ENCODE measurements at places on chromosomes 6 and 20. TPM values are rescaled to one million over a fixed set of nuclear protein-coding genes. Genes with fewer than 3 reads are reported as not detected.

CST4 gene
- total RNA-seq = not detected

SLC44A4 gene
- 0.74 TPM for total RNA-seq

OGFR gene
- total RNA-seq = 73.6 TPM

PAQR8 gene
- 5.9 TPM for total RNA-seq

CD24 gene
- 7.3 TPM for total RNA-seq

KATNA1 gene
- 20.6 TPM for total RNA-seq

SLC22A7 gene
- total RNA-seq = not detected

CST5 gene
- not detected for total RNA-seq

DNA sequence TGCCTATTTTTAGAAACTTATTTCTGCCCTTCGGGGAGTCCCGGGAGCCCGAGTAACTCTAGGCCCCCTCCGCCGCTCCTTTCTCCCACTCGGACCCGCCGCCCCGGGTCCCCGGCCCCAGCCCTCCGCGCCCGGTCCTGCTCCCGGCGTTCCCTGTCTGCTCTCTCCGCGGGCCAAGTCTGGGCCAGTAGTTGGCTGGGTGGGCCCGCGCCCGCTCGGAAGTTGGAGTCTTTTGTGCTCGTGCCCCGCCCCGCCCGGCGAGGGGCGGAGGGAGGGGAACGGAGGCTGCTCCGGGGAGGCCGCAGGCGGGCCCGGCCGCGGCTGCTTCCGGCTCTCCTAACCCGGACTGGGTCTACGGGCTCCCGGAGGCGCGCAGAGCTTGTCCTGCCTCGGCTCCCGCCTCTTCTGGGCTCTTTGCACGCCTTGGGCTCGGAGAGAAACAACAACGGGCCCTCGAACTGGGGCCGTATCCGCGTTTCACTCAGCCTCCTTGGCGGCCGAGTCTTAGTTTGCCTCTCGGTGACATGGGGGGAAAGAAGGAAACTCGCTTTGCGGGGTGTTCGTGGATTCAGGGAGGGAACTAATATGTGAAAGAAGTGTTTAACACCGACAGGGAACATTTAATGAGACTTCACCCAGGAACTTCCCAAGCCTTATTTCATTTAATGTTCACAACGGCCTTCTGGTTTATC, 657 bp downstream of the RALY start:
- no peaks in the 10 kb centered on the region for H3K27me3 ChIP-seq
- H3K4me1 ChIP-seq = peaks cover 11% of the 10 kb centered on the region
- peak overlapping the region; percentile 92 for H3K27ac ChIP-seq
- peak; percentile 24 for DNase-seq
- no peaks in the 10 kb centered on the region for H3K36me3 ChIP-seq
- peak overlapping the region; percentile 91 for H3K4me3 ChIP-seq

DNA sequence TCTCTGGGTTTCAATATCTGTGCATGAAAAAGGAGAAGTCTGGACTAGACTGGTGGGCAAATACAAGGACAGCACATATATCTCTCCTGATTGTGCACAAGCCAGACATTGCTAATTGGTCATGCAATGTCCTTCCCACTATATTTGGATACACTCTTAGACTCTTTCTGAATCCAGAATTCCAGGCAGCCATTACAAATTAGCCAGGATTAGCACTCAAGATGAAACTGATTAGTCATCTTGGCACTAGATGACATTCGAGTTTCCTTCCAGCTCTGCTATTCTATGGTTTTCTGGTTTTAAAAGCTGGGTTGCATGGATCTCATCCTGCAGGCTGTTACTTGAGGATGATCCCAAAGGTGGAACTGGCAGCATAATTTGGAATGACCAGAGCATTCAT, 73.2 kb downstream of the SCP2D1 start:
- no peaks in the 10 kb centered on the region for H3K4me1 ChIP-seq
- no peak overlapping the region for H3K4me3 ChIP-seq
- no peaks in the 10 kb centered on the region for H3K36me3 ChIP-seq
- no peak overlapping the region for H3K27ac ChIP-seq
- DNase-seq = no peak
- H3K27me3 ChIP-seq = peaks cover 8% of the 10 kb centered on the region

DNA sequence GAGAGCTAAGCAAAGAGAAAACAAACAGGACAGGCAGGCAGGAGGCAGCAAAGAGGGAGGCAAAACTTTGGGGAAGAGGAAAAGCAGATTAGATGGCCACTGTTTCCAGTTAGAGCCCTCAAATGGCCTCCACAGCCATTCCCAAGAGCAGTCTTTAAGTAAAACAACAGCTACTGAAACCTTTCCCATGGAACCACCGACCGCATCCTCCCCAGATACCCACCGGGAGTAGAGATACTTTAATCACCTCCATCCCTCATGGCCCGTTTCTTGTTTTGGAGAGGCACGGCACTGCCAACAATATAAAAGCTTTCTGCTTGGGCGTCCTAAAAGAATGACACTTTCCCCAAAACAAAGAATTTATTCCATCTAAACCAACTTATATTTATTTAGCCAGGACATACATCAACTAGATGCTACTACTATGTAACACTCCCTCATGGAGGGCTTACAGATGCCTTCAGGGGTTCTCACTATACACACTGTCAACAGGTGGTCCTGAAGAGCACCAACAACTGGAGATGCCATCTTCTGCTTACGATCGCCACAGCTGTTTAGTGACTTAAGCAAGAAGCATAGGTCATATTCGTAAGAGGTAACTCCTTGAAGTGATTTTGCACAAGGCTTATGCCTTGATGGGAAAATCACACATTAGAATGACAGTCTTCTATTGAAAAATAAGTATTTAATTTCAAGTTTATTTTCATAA, 43.4 kb downstream of the CNKSR3 start:
- H3K27ac ChIP-seq = no peak overlapping the region
- no peak for DNase-seq
- H3K4me1 ChIP-seq = peaks cover 3% of the 10 kb centered on the region
- no peaks in the 10 kb centered on the region for H3K36me3 ChIP-seq

DNA sequence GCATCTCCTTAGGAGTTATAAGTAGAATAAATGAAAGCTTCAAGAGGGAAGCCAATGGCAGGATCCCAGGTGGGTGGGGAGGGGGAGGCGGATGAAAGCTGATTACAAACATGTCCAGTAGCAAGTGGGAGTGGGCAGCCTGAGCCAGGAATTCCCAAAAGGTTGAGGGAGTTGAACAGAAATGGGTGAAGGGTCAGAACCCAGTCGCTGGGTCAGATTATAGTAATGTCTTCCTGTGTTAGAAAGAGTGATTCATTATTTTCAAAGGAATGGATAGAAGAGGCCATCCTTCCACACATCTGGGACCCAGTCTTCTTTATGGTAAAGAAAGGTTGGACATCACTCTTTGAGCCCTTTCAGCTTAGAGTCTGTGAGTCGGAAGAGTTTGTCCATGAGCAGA, 41.0 kb upstream of the FAM50B start:
- H3K27me3 ChIP-seq = no peaks in the 10 kb centered on the region
- H3K4me3 ChIP-seq = peak overlapping the region; percentile 49
- H3K27ac ChIP-seq = no peak overlapping the region
- no peaks in the 10 kb centered on the region for H3K36me3 ChIP-seq

DNA sequence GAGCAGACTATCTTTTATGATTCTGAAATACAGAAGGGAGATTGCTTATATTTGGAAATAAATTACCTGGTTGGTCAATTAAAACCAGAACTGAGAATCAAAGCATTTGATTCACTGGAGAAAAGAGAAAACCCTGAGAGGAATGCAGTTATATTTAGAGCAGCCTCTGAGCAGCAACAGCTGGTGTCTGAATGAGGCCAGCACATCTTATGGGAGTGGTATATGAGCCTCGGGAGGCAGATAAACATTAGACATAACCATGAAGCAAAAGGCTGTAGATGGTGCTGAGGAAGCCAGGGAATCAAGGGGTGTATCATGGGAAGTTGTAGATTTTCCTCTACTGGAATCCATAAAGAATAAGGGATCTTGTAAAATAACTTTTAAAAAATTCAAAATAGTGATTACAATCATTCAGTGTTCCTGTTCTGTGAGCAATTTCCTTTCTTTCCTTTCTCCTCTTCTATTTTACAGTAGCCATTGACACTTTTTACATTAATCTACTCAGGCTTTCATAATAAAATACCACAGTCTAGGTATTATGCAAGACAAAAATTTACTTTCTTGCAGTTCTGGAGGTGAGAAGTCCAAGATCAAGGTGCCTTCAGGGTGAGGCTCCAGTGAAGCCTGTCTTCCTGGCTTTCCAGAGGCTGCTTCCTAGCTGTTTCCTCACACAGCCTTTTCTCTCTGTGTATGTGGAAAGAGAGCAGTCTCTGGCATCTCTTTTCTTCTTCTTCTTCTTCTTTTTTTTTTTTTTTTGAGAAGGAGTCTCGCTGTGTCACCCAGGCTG, 32.8 kb upstream of the ENPP5 start:
- DNase-seq = no peak
- no peaks in the 10 kb centered on the region for H3K4me1 ChIP-seq
- no peaks in the 10 kb centered on the region for H3K27me3 ChIP-seq
- H3K36me3 ChIP-seq = no peaks in the 10 kb centered on the region
- no peak overlapping the region for H3K27ac ChIP-seq

DNA sequence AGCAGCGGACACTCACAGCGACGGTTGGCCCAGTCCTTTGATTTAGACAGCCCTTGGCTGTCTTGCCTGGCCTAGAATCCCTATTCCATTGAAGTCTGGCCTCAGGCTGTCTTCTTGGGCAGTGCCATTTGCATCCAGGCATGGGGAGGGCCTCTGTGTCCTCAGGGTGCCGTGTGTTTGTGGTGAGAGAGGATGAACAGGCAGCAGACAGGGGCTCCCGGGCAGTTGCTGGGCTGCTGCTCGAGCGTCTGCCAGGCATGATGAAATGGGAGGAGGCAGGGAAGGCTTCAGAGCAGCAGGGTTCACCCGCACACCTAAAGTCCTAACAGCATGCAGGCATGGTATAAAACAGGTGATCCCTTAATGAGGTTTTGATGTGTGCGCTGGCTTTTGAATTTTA, 126.9 kb downstream of the SOBP start:
- no peaks in the 10 kb centered on the region for H3K4me1 ChIP-seq
- no peaks in the 10 kb centered on the region for H3K27me3 ChIP-seq
- H3K4me3 ChIP-seq = no peak overlapping the region
- no peaks in the 10 kb centered on the region for H3K36me3 ChIP-seq
- H3K27ac ChIP-seq = no peak overlapping the region
- no peak for DNase-seq

DNA sequence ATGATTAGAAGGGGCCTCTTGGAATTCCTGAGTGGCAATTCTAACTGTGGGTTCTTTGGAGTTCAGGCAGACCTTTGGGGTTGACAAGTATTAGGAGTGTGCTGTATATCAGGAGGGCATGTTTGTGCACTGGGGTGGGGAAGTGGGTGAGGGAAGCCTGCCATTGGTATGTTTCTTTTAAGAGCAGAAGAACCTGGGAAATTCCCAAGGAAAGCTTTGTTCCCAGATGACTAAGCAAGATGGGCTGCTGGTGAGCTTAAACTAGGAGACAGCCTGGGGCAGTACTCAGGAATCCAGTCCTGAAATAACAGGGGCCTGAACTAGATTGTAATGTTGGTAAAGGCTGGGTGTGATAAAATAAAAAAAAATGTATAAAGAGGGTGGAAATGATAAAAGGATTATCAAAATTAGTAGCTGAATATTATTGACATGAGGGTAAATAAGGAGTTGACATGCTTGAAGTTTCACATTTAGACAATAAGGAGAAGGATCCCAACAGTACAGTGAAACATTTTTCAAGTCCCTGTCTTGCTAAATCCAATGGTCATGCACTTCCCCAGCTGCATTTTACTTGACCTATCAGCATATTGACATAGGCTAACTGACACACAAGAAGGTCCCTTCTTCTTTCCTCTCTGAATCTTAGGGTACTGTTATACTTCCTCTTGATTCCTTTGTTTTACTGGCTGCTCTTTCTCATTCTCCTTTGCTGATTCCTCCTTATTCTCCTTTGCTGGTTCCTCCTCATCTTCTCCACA, 18.4 kb upstream of the IFNGR1 start:
- H3K4me3 ChIP-seq = no peak overlapping the region
- no peaks in the 10 kb centered on the region for H3K36me3 ChIP-seq
- H3K4me1 ChIP-seq = peaks cover 18% of the 10 kb centered on the region
- no peak overlapping the region for H3K27ac ChIP-seq
- no peaks in the 10 kb centered on the region for H3K27me3 ChIP-seq
- no peak for DNase-seq

DNA sequence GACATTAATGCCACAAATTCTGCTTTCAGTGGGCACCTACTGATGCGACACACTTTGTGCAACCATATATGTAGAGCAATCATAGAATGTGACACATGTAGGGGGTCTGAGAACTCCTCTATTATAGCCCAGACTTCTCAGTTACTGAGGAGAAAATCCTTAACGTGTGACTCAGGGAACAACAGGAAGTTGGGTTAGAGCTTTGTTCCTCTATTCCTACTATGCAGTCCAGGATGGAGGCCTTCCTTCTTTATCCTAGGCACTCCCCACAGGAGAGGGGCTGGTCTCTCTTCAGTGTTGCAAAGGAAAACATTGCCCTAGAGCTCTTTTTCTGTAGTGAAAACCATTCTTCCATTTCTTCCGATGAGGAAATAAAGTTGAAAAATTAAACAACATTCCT, 39.6 kb upstream of the RCAN2 start:
- H3K4me1 ChIP-seq = no peaks in the 10 kb centered on the region
- DNase-seq = no peak
- H3K27ac ChIP-seq = no peak overlapping the region
- no peaks in the 10 kb centered on the region for H3K27me3 ChIP-seq

DNA sequence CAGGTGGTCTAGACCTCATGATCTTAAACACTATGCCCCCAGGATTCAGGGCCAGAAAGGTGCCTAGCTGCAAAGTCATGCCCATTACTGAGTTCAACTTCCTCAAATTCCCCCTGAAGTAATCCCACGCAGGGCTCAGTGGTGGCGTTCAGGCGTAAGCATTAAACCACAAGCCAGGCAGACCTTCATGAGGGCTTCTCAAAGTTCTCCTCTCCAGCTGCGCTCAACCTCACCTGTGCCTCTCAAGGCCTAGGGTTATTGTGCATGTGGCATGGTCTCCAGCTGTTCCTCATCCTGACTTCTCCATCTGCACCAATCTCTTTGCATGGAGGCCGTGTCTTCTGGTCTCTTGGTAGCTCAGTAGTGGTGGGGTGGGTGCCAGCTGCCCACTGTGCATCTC, 113.6 kb downstream of the TSHZ2 start:
- no peak for DNase-seq
- no peak overlapping the region for H3K4me3 ChIP-seq
- no peak overlapping the region for H3K27ac ChIP-seq
- no peaks in the 10 kb centered on the region for H3K36me3 ChIP-seq

DNA sequence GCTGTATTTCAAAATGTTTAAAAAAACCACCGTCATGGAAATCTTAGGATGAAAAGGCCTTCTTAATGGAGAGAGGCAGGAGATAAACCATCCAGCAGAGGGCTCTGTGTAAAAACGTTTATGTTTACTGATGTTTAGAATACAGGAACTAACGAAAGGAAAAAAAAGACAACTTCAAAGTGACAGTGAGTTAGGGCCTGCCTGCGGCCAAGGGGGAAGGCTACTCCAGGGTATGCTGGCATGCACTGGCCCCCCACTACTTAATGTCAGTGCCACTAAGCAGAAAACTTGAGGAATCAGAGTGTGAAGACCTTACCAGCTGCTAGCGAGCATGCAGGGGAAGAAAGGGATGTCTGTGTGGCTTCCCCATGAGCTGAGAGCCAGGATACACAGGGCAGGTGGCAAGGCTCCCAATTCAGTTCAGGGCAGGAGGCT, 47.7 kb downstream of the AKAP7 start:
- H3K36me3 ChIP-seq = no peaks in the 10 kb centered on the region
- no peak for DNase-seq
- no peaks in the 10 kb centered on the region for H3K27me3 ChIP-seq
- no peaks in the 10 kb centered on the region for H3K4me1 ChIP-seq
- no peak overlapping the region for H3K27ac ChIP-seq
- no peak overlapping the region for H3K4me3 ChIP-seq

Measured in HCT116 (cell line).